ENCODE measurements at places on chromosomes 11 and 22.

GRCh38 chr11:94279996-94280395, 24.4 kb upstream of the IZUMO1R start:
- DNase-seq: no peak

GRCh38 chr11:117862019-117862725, 14.3 kb downstream of the FXYD6 start:
- no peak for DNase-seq

DNA sequence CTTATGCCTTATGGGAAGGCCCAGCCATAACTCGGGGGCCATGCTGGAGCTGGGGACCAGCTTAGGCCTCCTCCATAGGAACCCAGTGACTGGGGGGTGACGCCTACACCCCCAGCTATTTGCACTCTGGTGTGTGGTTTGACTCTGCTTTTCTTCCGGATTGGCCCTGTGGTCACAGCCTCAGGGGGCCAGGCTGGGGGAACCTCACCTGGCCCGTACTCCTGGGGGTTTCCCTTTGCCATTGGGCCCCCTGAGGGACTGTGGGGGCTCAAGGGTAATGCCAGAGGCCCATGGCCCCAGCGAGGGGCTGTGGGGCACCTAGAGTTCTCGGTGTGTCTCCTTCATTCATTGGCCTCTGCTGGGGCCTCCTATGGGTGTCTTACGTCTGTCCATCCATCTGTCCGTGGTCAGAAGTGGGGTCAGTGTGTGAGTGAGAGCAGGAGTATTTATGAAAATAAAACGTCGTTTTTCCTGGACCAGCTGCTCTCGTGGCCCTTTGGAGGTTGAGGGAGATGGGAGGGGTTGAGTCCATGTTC, 6.3 kb upstream of the SH3BP1 start:
- peak; percentile 35 for DNase-seq

DNA sequence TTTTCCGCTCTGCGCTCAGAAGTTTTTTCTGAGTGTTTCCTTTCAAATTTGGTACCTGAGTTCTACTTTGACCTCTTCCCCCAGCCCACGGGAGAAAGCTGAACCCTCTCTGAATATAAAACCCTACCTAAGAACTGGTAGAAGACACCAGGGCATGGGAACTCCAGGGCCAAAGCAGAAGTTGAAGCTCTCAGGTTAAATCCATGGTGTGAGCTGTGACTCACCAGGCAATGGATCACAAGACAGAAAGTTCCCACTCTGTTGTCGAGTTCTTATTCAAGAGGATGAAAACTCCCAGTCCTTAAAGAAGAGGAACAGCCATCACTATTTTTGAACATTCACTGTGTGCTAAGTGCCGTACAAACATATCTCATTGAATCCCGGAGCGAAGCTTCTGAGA, 8.9 kb downstream of the TMEM218 start:
- no peak for DNase-seq

- no peak for DNase-seq
These were observed 88.8 kb downstream of the CD44 start for GRCh38 chr11:35227576-35228327.

DNA sequence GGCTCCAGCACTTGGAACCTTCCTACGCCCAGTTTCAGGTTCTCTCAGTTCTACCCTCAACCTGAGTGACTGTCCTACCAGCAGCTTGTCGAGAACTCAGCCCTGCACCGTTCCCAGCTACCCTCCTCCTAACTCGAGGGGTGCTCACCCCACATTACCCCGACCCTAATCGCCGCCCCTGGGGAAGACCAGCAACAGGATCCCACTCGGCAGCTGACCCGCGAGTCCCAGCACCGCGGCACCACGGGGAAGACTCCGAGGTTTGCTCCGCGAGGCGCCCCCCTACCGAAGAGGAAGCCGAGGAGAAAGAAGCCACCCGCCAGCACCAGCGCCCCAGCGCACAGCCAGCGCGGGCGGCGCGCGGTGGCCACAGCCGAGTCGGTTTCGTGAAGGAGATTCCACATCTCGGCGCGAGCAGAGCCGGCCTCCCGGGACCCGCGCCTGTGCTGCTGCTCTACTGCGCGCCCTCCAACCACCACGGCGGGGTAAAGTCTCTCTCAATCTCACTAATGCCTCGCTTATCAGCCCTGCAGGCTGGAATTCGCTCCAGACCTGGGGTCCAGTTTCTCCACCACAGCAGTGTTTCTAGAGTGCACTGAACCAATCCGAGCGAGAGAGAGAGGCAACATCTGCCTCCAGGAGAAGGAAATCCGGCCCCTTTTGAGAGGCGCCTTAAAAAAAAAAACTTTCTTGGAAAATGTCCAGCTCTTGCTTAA, at the start of gene FOLH1:
Gene FOLH1, minus strand, starts transcription at position 597 of the 716 bp plus-strand sequence. Its CDS starts 193 bp downstream, at position 404.
- DNase-seq: peak; percentile 1

GRCh38 chr11:15072551-15073143, 746 bp upstream of the CALCB start:
- DNase-seq: no peak

- no peak for DNase-seq
These were observed 95.8 kb upstream of the RCN1 start for GRCh38 chr11:31995032-31995431.

GRCh38 chr11:65576232-65576866, 496 bp downstream of the EHBP1L1 start:
- peak; percentile 51 for DNase-seq

GRCh38 chr11:65208785-65209710, 27.3 kb downstream of the CAPN1 start:
- DNase-seq: no peak

GRCh38 chr11:69374110-69374945, 80.4 kb downstream of the MYEOV start:
- no peak for DNase-seq

DNA sequence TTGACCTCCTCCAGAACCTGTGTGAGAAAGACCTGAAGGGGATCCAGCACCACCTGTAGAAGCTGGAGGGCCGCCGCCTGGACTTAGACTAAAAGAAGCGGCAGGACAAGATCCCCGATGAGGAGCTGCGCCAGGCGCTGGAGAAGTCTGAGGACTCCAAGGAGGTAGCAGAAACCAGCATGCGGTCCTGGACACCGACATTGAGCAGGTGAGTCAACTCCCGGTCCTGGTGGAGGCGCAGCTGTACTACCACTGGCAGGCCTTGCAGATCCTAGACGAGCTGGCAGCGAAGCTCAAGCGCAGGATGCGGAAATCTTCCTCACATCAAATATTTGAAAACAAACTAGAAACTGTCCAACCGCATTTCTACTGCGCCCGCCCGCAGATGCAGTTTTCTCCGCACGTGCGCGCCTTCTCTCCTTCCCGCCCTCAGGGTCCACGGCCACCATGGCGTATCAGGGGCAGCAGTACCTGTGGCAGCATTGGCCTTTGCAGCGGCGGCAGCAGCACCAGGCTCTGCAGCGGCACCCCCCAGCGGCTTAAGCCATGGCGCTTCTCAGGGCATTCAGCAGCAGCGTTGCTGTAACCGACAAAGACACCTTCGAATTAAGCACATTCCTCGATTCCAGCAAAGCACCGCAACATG, 10.2 kb downstream of the CLDN25 start:
- DNase-seq: no peak

GRCh38 chr11:111423250-111423615, 44.2 kb upstream of the POU2AF1 start:
- no peak for DNase-seq

All from stimulated activated CD4-positive, alpha-beta T cell treated with anti-CD3 and anti-CD28 coated beads, Interleukin-2, amount 100 ng/mL, for 24 hours (primary cell).